ENCODE measurements at places on chromosomes 11 and 22.

DNA sequence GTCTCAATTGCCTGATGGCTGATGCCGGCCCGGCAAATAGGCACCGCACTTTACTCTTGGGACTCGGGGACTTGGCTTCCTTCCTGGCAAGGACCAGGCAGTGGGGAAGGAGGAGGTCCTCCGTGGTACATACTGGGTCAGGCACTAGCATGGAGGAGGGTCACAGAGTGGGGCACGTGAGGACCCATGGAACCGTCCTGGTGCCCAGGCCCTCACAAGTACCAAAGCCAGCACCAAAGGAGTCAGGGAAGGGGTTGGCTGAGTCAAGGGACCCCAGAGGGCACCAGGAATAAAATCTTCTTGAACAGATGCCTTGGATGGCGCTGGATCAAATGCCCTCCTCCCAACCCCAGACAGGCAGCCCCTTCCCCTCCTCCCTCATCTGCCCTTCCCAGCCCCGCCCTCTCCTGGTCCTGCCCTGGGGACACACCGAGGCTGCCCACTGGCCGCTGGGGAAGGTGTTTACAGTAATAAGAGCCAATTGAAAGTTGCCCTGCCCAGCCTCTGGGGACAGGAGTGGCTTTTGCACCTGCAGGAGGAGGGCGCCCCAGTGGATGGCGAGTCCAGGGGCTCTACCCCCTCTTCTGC, 5.6 kb upstream of the CARNS1 start:
- DNase-seq: no peak

DNA sequence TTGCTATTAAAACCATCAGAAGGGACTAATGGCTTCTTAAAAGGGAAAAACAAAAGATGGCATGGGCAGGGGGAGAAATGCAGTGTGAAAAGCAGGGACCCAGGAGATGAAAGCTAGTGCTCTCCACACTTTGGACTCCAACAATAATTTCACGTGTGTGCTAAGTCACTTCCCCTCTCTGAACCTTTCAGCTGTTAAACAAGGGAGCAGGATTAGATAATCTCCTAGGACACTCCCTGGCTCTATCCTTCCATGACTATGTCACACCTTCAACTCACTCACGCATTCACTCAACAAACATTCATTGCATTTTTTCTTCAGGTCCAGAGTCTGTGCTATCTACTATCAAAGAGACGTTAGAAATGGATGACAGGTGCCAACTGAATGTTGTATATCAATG, 88.7 kb downstream of the SYN3 start:
- no peak for DNase-seq

DNA sequence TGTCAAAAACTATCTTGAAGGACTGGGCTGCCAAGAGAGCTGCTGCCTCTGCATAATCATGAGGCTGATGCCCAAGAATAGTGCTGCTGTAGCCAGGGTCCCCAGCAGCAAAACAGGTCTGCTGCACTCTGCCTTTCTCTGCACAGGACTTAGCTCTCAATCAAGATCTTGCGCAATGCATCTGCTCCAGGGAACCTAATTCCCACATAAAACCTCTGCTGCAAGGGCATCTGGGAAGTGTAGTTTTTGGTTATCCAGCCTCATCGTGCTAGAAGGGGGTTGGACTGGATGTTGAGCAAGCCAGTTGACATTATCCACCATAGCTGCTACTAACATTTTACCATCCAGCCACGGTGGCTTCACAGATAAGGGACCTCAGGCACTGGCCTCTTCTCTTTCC, 192.7 kb downstream of the C11orf91 start:
- no peak for DNase-seq

- DNase-seq: no peak
Measured at GRCh38 chr11:61949169-61950034, 749 bp upstream of the BEST1 start.

GRCh38 chr11:115409691-115410220, 94.5 kb downstream of the CADM1 start:
- DNase-seq: no peak

- no peak for DNase-seq
Measured at GRCh38 chr11:111524056-111524455, 9.5 kb downstream of the HOATZ start.
